Motor neuron (in vitro differentiated cells): ENCODE measurements at places on chromosomes 7 and 10. TPM values are rescaled to one million over a fixed set of nuclear protein-coding genes. Genes with fewer than 3 reads are reported as not detected.

DNA sequence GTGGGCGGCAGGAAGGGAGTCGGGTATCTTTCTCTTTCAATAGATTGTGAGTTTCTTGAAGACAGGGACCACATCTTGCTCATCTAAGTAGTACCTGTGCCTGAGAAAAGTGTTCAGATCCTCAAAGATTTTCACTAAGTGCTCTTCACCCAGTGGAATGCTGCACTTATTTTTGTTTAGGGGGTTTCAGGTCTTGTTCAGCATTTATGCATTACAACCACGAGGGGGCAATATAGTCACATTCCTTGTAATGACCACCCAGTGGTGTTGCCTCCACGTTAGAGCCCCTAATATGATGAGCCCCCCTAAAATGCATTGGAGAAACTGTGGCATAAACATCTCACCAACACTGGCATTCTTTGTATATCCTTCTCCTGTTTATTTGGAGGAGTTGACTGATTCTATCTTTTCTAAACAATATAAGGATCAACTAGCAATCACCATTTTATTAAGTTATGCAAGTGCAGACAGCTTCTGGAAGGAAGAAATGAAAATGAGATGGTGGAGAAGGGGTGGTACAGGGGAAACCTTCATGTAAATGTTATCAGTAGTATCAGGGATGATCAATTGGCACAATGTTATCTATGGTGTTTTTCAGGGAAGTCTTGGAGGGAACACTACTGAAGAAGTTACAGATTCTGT lies 3.1 kb upstream of the PAPSS2 start:
- ATAC-seq: no peak

DNA sequence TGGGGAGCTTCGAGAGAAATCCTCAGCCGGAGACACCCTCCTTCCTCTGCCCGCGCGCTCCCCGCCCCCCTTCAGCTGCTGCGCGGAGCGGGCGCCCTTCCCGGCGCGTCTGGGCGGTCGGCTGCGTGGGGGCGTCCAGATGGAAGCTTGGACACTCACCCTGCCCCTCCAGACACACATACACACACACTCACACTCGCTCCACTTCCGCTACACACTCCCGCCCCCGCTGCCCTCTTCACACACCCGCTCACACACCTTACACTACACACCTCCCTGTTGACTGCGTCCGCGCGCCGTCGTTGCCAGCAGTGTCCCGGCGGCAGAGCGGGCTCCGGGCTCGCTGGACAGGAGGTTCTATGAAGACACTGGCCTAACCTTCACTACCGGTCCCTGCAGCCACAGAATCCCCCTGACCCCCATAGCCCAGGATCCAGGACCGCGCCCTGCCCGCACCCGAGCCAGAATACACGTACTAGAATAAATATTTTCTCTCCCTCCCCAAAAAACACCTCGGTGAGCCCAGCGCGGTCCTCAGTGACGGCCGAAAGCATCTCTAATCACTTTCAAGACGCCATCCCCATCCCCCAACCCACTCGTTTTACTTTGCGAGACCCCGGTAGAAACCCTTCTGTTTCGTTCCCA lies 1.1 kb upstream of the EGR2 start:
- peak; percentile 2 for ATAC-seq

DNA sequence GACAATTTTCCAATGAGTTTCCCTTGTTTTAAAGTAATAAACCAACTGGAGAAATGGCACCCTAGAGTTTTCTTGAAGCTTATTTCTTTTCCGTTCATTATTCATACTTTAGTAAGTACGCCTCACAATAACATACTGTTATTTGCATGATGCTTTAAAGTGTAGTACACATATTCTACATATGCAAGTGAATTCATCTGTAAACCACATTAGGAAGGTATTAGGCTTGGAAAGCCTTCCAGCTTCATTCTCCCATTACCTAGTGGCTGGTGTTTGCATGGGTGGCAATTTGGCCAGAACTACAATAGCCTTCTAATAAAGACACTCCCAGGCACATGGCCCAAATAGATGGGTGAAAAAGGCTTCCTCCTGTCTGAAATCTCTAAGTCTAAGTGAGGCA lies 45.5 kb upstream of the KIAA1217 start:
- no peak for ATAC-seq

Gene PRXL2A
- 35.1 and 37.0 TPM in 2 replicates for total RNA-seq

DNA sequence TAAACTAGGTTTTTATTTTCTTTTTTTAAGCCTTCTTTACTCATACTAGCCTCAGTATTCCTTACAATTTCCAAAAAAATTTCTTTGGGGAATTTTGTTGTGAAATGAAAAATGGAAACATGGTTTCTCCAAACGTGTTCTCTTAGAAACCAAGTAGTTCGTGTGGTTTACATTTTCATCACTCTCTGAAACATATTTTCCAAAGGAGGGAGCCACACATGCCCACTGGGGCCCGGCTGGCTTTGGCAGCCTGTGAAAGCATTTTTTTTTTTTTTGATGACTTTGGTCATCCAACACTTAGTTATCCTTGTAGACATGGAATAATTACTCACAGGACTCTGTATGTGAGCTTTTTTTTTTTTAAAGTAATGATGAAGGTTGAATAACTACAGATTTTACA lies 169.6 kb downstream of the C7orf25 start:
- ATAC-seq: no peak

- ATAC-seq: no peak
Observed at GRCh38 chr10:14358886-14359573, 28.3 kb upstream of the FRMD4A start.

- peak; percentile 80 for ATAC-seq
Observed at GRCh38 chr10:104690959-104691358, 49.9 kb downstream of the SORCS3 start.

- no peak for ATAC-seq
Observed at GRCh38 chr7:155746188-155746587, 66.1 kb downstream of the SHH start.

DNA sequence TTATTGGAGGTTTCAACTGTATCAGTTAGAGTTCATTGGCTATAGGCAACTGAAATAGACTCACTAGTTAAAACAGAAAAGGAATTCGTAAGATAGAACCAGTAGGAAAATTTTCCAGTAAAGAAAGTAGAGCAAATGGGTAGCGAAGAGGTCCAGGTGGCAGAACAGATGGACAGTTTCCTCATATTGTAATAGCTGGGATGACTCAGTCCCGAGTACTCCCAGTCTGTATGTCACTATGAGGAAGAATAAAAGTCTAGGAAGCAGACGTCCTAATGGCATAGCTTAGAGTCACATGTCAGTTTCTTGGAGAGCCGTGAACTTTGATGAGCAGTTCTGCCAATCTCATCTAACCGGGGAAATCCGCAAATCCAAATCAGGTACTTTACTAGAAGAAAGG lies 95.3 kb downstream of the RNF32 start:
- ATAC-seq: no peak

DNA sequence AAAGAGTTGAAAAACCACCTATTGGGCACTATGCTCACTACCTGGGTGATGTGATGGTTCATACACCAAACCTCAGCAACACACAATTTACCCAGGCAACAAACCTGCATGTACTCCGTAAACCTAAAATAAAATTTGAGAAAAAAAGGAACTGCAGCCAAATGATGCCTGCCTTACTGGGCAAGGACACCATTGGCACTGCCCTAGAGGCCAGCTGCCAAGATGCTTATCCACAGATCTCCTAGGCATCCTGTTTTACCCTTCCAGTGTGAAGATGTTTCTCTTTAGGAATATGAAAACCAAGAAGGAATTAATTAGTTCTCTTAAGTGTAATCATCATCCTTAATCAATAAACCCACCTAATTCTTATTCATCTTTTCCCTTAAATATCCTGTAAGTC lies 133.4 kb downstream of the ABCA13 start:
- no peak for ATAC-seq

DNA sequence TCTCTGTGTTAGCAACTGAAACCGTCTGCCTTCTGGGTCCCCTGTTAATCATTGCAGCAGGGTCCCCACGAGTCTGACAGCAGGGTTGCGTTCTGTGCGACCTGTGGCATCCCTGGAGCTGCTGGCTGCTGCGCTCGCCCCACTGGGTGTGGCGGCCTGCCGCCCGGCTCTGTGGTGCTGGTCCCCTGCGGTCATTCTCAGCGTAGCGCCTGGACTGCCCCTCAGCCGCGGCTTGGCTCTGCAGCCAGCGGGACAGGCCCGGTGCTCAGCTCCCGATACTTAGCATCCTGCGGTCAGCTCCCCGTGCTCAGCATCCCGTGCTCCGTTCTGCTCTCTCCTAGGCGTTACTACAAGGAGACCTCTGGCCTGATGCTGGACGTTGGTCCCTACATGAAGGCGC lies 35.0 kb downstream of the LHPP start:
- ATAC-seq: no peak

DNA sequence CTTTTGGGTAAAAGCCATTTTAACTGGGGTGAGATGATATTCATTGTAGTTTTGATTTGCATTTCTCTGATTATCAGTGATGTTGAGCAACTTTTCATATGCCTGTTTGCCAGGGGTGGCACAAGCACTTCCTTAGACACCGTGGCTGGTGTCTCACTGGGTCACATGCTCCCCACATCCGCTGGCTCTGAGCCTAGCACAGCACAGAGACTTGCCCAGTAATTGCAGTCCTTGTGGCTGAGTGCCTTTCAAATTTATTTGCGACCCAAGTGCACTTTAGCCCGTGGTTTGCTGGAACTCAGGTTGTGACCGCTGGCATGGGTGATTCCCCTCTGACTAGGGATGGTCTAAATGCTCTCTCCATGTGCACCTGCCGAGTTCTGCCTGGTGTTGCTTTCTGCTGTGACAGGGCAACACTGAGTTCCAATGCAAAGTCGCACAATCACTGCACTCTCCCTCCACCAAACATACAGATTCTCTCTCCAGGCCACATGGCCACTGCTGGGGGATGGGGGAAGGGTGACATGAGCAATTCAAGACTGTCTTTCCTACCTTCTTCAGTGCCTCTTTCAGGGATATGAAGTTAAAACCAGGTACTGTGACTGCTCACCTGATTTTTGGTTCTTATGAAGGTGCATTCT lies 66.5 kb downstream of the ZNF277 start:
- ATAC-seq: no peak

DNA sequence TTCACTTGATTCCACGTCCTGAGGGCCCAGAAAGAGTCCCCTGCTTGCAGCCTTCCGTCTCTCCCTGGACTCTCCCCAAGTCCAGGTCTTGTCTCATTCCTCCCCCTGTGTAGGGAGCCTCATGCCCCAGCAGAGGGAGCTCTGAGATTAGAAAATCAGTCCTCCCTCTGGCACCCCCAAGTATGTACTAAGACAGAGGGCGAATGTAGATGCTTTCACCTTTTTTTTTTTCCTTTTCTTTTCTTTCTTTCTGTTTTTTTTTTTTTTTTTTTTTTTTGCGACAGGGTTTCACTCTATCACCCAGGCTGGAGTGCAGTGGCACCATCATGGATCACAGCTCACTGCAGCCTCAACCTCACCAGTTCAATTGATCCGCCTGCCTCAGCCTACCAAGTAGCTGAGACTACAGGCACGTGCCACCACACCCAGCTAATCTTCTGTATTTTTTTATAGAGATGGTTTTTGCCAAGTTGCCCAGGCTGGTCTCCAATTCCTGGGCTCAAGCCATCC lies 10.3 kb downstream of the SFXN3 start:
- peak; percentile 62 for ATAC-seq

DNA sequence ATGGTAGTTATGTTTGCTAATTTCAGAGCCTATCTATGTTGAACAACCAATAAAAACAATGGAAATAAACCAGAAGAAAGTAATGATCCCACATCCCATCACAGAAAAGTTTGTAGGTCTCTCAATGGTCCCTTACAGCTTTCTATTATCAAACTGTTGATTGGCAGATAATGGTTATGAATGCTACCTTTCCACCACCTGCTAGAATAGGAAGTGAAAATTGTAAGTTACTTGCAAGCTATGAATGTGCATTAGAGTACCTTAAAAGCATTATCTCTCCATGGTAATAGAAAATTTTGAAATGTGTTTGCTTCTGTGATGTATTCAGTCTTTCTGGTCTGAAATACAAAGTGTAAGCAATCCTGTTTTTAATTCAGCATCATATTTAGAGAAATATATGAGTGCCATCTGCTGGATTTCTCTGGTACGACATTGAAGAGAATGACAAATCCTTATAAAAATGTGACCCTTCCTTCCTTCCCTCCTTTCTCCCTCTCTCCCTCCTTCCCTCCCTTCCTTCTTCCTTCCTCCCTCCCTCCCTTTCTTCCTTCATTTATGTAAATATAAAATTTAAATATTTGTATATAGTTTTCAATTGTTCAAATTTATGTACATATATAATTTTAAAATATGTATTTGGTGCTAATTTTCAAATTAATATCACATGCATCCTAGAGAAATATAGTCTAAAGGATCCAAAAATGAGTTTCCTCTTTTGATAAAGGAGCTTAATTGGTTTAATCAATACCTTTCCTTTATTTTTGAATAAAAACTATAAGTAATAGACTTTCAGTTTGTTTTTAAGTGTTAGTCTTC lies 41.4 kb upstream of the PNLIPRP3 start:
- no peak for ATAC-seq

DNA sequence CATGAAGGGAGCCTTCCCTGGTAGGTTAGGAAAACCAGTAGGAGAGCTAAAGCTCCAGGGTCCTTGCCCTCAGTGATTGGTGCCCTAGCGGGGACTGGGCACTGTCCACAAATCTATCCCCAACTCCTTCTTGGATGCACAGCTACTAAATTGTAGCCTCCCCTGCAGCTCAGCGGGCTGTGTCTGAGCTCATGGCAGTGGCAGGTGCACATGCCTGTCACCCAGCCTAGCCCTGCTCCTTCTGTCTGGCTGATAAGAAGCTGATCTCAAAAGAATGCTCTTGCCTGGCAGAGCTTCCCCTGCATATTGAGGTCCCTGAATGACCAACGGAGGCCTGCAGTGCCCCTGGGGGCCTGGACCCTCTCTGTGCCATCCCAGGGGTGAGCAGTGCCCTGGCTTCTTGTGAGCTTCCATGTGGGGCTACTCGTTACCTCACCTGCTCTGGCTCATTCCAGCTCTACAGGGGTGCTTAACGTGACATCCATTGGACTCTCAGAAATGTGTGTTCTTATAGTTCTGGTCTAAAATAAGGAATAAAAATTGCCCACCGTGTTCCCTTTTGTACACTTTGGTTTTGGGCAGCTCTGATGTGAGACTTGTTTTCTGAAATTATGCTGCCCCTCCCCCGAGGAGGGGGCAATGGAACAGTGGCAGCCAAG lies 59.8 kb upstream of the ANTXRL start:
- ATAC-seq: no peak

- no peak for ATAC-seq
Observed at GRCh38 chr10:52663161-52663560, 109.4 kb downstream of the MBL2 start.

Gene ITGB8
- 15.2 and 16.3 TPM in 2 replicates for total RNA-seq

Gene LRRD1
- 1.00 and 1.0 TPM in 2 replicates for total RNA-seq
